ENCODE measurements at places on chromosomes 2 and 18. TPM values are rescaled to one million over a fixed set of nuclear protein-coding genes. Genes with fewer than 3 reads are reported as not detected.

The RUFY4 gene
- not detected for total RNA-seq

The ACTG2 gene
- total RNA-seq, result not detected

DNA sequence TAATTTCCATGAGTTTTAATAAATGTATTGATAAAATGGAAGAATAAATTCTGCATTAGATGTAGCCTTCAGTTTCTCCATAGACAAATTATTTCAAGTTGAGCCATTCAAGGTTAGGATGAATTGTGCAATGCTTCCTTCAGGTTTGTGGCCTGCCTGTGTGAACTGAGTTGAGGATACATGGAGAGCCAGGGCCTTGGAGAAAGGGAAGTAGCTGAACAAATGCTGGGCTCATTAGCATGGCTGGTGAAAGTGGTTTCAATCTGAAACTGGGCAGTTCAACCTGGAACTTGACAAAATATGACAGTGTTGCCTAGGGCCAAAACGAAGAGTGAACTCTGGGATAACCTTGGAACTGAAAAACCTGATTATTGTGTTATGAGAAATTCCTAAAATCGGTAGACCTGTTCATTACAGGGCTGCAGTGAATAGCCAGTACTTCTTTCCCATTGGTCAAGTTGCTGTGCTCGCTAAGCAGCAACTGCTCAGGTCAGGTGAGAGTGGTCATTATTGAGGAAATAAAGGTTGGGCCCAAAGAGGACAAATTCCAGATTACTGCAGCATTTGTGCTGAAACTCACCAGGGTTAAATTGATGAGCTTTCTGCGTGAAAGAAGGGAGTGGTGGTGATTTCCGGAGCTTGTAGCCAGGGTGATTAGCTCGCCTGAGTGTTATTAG, 12.7 kb downstream of the INPP1 start:
- no peak for DNase-seq

- peak; percentile 49 for DNase-seq
These were observed 636 bp downstream of the ARL4C start for GRCh38 chr2:234496055-234496834.

- no peak for DNase-seq
These were observed 20.7 kb downstream of the CRYGD start for GRCh38 chr2:208103616-208104015.

The SPATA3 gene
- total RNA-seq, result not detected

The POTEC gene
- total RNA-seq, result not detected

DNA sequence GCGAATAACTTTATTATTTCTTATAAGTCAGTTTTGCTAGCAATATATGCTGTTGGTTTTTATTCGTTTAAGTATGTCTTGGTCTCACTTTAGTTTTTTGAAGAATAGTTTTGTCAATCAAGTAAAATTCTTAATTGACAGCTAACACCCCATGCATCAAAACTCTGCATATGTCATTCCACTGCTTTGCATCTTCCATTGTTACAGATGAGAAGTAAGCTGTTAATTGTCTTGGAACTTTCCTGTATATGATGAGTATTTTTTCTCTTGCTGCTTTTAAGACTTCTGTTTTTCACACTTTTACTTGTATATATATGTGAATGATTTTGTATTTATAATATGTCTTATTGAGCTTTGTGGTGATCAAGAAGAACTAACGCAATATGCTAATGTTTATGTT, 1048.4 kb downstream of the CNTNAP5 start:
- DNase-seq, result no peak

- no peak for DNase-seq
These were observed at the start of gene CELF4 for GRCh38 chr18:37565101-37565976. Gene CELF4 (minus strand): TSS chr18:37565798.

DNA sequence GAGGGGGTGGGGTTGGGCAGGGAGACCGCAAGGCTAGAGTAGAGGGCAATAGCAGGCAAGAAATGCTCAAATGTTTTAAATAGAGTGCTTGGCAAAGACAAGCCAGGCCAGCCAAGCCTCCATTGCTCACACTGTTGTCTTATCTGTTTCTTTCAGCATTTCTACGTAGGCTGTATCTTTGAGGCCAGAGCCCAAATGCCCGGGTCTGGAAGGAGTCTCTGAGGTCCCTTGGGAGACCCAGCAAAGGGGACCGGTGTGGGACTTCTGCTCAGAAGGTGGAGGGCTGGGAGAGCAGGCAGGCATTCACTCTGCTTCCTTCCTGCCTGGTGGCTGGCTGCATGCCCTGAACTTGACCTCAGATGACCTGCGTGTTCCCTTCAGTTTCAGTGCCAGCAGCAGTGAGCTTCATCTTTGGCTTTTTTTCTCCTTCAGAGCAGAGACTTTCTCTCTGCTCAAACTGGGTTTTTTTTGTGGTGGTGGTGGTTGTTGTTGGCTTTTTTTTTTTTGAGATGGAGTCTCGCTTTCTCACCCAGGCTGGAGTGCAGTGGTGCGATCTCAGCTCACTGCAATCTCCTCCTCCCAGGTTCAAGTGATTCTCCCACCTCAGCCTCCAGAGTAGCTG, 13.7 kb upstream of the TET3 start:
- DNase-seq, result no peak

GRCh38 chr2:230358305-230358704, 31.3 kb downstream of the SP140L start:
- no peak for DNase-seq

The CPLX4 gene
- total RNA-seq, result not detected

The ACMSD gene
- total RNA-seq, result 3.8 TPM

The GREB1L gene
- total RNA-seq, result 0.72 TPM

DNA sequence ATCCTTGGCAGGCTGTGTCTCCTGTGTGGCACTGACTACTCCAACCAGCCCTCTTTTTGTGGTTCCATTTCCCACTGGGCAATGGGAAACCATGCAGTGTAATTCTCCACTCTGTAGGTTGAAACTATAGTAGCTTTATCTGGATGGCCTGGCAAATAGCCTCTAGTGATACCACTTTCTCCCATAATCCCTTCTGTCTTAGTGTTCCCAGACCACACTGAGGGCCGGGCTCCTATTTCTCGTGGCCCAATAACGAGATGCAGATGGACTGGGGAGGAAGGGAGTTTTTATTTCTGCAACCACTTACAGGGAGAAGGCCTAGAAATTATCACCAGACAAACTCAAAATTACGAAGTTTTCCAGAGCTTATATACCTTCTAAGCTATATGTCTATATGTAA, 24.7 kb downstream of the SKA1 start:
- DNase-seq, result no peak

The MAPK4 gene
- not detected for total RNA-seq

DNA sequence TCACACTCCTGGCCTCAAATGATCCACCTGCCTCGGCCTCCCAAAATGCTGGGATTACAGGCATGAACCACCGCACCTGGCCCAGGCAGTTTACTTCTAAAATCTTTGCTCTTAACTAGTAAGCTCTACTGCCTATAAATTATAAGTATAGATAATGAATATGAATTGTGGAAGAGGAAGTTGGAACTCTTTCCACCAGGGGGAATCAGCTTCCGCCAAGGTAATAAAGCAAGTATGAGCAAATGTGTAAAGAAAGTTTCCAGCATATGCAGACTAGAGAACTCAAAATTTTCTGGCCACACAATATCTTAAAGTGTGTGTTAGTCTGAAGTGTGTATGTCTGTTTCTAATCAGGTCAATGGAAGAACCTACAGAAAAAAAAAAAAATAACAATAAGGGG, 68.1 kb downstream of the RMDN2 start:
- peak; percentile 10 for DNase-seq

- DNase-seq, result no peak
These were observed 357.1 kb downstream of the CNTNAP5 start for GRCh38 chr2:124382067-124382618.

- DNase-seq, result no peak
These were observed 42.3 kb upstream of the ALPP start for GRCh38 chr2:232336241-232336736.

DNA sequence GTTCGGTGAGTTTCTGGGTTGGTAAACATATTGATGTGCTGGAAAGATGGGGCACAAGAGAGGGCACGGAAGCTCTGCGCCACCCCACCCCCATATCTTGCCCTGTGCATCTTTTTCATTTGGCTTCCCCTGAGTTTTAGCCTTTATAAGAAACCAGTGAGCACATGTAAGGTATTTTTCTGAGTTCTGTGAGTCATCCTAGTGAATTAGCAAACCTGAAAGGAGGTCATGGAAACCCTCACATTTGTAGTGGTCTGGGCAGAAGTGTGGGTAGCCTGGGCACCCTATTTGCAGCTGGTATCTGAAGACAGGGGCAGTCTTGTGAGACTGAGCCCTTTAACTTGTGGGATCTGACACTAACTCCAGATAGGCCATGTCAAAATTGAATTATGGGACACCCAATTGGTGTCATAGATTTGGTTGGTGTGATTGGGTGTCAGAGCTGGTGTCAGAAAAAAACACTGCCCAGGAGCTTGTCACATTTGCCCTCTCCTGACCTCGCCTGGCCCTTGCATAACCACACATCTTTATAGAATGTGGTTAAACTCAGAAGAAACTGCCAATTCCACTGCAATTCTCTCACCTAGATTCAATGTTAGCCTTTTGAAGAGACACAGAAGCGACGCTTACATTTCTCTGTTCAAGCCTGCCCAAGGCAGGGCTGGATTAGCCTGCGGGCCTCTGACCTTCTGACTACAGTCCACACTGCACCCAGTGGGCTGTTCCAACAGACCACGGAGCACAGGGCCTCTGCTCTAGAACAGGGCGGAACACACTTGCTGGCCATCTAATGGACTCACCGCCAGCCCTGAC, 12.0 kb upstream of the GALM start:
- no peak for DNase-seq

- DNase-seq, result peak; percentile 77
These were observed 12.8 kb upstream of the PLA2R1 start for GRCh38 chr2:160075171-160075570.

- DNase-seq, result no peak
These were observed 28.8 kb downstream of the SP140 start for GRCh38 chr2:230254152-230254881.

DNA sequence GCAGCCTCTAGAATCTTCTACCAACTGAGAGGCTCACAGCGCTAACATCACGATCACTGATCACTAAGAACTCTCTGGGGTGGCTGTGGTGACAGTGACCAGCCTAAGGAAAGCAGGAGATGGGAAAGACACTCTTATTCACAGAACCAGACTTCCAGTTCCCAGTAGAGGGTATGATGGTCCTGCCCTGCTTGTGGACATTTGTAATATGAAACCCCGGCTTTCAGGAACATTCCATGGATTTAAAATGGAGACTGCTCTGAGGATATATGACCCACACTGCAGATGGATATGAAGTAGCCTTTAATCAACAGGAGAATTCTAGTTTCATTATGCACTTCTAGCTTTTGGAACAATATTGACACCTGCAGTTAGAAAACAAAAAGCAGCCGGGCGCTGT, 131.8 kb downstream of the AFF3 start:
- no peak for DNase-seq

GRCh38 chr18:13006531-13007247, 15.5 kb downstream of the CEP192 start:
- DNase-seq, result no peak

- DNase-seq, result no peak
These were observed 76.0 kb downstream of the NCK2 start for GRCh38 chr2:105820691-105821090.

DNA sequence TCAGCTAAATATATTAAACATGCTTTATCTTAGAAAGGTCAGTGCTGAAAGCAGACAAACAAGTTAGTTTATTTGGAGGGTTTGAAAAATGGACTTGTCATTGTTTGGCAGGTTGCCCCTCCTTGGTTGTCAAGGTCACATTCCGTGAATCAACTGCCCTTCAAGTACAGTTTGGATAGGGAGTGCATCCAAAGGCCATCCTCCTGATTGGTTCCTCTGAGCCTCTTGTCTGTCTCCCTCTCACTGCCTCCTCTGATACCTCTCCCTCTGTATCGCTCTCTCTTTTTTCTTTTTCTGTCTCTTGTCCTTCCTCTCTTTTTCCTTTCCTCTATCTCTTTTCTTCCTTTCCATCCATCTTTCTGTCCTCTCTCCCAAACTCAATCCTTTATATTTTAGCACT, 5.4 kb downstream of the ITGAV start:
- DNase-seq, result peak; percentile 27

The DNAH6 gene
- total RNA-seq, result not detected

The TMEM37 gene
- 3.5 TPM for total RNA-seq

DNA sequence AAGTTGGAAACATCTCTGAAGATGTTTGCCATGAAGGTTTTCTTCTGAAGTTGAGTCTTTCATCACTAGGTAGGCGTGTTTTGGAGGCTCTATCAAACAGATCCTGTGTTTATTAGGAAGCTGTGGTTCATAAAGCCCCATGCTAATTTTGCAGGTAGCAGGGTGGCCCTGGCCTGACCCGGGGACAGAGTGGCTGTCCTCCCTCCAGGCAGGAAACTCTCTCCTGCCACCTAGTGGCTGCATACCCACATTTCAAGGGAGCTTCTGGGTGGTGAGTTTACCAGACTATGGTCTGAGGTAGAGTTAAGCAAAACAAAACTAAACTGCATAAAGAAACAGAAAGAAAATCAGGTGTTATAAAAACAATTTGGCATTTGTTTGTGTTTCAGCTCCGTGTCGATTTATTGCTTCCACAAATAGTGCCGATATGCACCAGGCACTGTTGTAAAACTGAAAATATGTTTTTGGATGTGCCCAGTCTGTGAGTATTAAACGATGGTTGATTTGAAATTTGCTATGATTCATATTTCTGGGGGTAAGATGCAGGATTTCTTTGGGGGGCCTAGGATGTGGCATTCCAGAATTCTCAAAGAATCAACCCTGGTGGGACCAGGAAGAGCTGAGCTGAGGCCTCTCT, 26.0 kb upstream of the IL37 start:
- DNase-seq, result peak; percentile 16

DNA sequence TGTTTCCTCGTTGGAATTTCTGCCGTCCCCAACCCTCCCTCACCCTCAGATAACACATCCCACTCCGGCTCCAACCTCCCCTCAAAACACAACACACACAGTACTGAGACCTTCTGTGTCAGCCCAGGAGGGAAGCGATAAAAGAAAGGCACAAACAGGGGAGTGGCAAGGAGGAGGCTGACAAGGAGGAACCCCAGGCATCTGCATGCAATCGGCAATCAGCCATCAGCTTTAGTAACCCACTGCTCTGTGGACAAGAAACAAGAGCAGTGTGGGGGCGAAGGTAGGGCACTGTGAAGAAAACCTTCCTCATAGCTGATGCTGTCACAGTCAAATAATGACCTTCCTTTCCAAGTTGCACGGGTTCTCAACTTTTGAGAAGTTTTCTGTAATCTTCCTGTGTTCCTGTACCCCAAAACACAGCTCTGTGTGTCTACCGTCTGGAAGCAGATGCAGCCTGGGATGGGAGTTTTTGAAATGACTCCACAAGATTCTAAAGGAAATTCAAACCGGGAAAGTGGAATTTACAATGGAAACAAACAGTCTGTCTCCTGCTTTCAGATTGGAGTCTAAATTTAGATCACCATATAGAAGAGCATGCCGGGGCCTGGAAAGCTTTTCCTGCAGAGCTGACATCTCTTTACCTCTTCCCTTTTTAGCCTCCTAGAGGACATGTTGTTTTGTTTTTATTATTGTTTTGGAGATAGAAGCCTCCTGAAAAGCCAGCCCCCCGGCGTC, 16.4 kb upstream of the LPIN2 start:
- no peak for DNase-seq

Data from Caki2 (cell line).